ENCODE measurements at places on chromosomes 3 and 15.

- no peak for DNase-seq
Observed at GRCh38 chr3:124483915-124484470, 246.3 kb upstream of the UMPS start.

- DNase-seq = no peak
Observed at GRCh38 chr3:72234391-72234790, 449.4 kb upstream of the PROK2 start.

DNA sequence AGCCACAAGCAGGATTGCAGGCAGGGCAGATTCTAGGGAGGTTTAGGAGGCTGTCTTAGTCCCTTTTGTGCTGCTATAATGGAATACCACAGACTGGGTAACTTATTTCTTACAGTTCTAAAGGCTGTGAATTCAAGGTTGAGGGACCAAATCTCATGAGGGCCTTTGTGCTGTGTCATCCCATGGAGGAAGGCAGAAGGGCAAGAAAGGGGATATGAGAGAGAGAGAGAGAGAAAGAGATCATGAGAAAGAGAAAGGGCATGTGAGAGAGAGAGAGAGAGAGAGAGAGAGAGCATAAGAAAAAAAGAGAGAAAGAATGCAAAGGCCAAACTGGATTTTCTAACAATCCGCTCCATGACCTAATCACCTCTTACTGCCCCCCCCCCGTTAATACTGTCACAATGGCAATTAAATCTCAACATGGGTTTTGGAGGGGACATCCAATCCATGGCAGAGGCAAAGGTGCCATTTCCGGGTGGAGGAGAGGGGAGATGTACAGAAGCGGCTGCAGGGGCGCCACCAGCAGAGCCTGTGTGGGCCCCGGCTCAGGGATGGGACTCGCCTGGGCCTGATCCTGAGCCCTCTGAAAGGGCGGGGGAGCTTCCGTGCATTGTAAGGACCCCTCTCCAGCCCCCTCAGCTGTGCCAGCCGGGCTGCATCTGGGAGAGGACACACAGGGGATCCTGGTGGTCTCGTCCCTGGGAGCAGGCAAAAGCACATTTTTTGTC lies 20.5 kb downstream of the MRPS11 start:
- no peak for DNase-seq

DNA sequence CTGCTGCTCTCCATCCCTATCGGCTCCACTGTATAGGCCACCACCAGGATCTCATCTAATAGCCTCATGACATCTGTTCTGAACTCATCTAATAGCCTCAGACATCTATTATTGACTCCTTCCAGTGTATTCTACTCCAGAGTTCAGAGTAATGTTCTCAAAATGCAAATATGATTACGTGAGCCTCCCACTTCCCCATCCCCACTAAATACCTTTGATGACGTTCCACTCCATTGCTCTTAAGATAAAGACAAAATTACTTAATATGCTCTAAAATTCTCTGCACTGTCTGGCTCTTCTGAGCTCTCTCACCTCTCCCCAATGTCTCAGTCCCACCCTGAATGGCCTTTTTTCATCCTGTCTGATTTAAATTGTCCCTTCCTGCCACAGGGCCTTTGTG lies 94.7 kb downstream of the SAMMSON start:
- DNase-seq = no peak

- no peak for DNase-seq
Observed at GRCh38 chr15:40379374-40379773, 3.1 kb upstream of the KNSTRN start.

DNA sequence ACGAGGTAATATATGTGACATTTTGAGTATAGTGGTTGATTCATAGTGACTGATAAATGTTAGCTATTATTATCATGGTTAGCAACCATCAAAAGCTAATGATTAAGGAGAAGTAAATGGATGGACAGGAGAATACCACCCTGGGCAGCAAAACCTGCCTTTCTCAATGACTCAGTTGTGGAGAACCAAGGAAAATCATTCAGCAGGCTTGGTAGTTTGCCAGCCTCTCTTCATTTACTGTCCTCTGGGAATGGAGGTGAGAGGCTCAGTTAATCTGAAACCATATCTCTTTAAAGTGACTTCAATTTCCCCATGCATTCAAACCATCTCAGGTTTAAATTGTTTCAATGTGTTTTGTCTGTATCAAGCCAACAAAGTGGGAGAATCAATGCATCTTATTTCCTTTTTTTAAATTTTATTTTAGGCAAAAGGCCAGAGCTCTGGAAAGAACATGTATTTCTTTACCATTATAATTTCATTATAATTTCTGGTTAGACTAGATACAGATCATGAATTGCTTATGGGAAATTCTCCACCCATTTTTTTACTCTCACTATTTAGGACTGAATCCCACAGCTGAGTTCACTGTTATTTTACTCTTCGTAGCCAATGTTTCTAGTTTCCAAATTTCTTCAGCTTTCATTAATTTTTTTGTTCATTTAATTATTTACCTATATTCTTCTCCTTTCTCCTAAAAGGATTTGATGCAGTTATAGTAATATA lies 2.7 kb downstream of the TM4SF18 start:
- no peak for DNase-seq

DNA sequence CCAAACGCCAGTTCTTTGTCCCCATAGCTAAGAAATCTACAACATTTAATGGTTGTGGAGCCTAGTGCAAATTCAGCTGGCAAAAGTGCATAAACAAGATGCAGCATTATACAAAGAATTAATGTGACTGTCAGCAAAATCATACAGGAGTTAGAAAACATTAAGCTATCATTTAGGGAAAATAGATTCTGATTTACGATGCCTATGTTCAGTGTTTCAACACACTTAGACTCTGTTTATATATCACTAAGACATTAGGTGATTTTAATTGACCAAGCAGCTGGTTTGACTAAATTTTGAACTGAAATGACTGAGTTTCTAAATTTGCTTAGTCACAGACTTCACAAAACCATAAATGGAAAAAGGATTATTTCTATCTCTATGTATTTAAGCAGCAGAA lies 1076.8 kb downstream of the TBL1XR1 start:
- DNase-seq = no peak

DNA sequence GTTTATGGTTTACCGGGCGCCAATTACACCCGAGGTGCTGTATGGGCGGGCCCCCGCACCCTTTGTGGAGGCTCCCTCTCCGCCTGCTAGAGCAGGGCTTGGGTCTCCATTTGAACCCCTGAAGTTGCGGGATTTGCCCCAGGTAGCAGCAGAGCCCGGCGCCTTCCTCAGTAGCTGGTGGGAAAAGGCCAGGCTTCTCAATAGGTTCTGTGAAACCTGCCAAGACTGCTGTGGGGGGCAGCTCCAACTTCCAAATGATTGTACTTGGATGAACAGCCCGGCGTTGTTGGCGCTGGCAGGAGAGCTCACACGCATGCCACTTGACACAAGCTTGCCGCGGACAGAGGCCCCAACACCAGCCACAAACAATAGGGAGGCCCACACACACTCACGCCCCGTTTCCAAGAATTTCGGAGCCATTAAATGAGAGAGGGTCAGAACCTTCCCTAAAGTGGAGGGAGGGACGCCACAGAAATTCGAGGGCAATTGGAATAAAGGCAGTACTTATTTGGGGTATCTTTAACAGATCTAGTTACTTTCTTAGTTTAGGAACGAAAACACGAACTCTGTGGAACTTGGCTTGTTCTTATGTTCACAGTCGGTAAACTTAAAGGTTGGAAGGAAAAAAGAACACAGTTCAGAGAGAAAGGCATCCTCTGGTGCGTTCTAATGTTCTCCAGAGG lies 1.4 kb downstream of the EPHB3 start:
- no peak for DNase-seq

DNA sequence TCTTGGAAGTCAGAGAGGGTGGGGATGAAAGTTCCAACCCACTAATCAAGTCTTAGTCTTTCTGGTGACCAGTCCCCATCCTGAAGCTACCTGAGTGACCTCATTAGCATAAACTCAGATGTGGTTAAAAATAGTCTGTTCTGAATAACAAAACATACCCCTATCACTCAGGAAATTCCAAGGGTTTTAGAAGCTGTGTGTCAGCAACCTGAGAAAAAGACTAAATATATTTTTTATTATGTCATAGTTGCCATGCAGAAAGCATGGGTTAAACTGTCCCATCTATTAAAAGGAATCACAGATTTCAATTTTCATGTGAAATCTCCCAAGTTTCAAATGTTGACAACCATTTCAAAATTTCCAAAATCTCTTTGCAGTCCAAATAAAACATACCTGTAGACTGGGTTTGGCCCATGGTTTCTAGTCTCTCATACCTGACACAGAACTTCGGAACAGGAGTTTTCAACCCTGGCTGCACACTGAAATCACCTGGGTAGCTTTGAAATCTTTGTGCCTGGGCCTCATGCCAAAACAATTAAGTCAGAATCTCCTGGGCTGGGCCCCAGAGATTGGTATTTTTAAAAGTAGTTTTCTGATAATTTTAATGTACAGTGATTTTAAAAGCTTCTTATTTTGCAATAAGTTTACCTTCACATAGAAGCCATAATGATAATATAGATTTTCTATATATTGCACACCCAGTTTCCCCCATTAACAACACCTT lies 476.3 kb downstream of the RBMS3 start:
- no peak for DNase-seq

DNA sequence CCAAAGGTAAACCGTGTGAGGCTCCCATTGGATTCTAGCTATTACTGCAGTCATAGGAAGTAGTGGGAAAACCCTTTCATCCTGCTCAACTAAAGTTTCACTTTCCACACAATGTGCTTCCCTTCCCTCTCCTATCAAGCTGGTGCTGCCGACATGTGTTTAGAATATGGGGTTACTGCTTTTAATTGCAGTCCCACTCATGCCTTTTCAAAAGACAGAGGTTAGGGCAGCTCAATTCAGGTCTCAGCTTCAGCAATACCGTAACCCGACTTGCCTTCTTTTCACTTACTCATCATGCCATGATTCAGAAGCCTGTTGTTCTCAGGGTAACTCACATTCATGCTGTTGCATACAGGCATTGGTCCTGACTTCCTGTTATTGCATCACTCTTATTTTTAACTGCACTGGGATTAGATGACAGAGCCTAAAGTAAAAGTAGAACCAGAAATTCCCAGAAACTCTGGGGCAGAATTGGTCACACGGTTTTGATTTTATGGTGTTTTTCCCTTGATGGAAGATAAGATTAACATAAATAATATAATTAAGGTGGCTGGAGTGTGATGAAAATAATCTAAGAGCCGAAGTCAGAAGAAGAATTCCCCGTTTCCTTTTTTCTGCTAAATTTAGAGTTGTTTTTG lies 45.7 kb downstream of the C2CD4B start:
- no peak for DNase-seq

DNA sequence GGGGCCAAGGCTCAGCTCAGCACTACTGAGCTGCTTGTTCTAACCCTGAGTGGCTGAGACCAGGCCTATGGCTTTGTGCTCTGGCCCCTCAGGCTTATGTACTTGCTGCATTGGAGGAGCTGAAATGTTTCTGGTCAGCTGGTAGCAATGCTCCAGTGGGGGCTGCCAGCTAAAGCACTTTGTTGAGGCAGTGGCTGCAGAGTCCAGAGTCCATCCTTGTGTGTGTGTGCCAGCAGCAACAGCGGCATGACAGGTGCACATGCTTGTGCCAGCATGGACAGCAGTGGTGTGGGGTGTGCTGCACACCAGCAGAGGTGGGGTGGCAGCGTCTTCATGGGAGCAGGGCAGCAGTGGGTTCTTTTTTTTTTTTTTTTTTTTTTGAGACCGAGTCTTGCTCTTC lies 169.1 kb downstream of the VPS8 start:
- DNase-seq = no peak

- no peak for DNase-seq
Observed at GRCh38 chr3:123540285-123540684, 44.6 kb downstream of the HACD2 start.

DNA sequence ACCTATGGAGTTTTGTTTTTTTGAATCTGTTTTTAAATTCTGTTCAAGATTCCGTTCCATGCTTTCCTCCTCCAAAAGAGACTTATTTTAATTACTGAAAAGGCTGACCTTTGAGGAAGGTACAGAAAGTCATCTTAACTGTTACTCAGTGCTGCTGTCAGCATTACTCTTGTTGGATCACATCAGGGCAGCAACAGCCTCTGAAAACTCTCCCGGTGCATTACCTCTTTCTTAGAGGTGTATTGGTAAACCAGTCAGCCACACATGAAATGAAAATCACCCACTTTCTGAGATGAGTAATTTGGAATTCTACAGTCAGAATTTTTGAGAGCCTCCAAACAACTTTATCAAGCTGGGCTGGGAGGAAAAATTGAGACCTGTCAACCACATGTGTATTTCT lies 88.5 kb upstream of the LIMD1 start:
- DNase-seq = no peak

GRCh38 chr3:156670652-156671051 lies 3.7 kb upstream of the TIPARP start:
- DNase-seq = no peak

GRCh38 chr3:142618917-142619461 lies 22.8 kb downstream of the PLS1 start:
- DNase-seq = no peak

DNA sequence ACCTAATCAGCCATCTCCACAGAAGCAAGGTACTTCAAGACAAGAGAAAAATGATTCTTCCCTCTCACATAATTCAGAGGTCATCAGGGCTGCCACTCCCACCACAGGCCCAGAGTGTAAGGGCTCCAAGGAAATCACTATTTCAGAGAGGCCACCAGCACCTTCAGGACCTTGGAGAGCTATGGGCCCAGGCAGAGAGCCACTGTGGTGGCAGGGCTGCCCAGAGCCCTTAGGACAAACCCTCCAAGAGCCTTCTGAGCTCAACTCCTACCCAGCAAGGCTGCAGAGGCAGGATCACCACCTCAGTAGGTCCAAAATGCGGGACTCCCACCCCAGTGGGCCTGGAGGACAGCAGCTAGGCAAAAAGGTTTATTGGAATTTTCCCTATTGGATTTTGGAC lies 17.9 kb upstream of the FAN1 start:
- DNase-seq = no peak

- DNase-seq = no peak
Observed at GRCh38 chr3:161171639-161172552, 49.2 kb upstream of the NMD3 start.

DNA sequence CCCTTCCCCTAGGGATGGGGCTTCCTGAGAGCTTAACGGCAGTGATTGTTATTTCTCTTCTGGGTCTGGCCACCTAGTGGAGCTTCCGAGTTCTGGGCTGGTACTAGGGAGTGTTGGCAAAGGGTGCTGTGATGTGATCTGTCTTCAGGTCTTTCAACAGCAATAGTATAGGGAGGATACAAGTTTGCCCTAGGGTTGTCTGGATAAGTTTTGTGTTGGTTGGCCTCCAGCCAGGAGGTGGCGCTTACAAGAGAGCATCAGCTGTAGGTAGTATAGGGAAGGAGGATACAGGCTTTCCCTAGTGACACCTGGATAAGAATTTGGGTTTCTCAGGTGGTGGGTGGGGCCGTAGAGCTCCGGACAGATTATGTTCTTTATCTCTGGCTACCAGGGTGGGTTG lies 19.2 kb upstream of the CPOX start:
- DNase-seq = no peak

GRCh38 chr3:71348831-71349230 lies 234.7 kb downstream of the FOXP1 start:
- no peak for DNase-seq
